ENCODE measurements at places on chromosomes 13 and 19. TPM values are rescaled to one million over a fixed set of nuclear protein-coding genes. Genes with fewer than 3 reads are reported as not detected.
A peak's percentile ranks its signal among the peaks of the same experiment; 100 is the strongest.

The RXFP2 gene
- polyA plus RNA-seq: not detected

The SYNE4 gene
- 4.1 TPM for polyA plus RNA-seq

- no peak overlapping the region for H3K4me3 ChIP-seq
- no peak overlapping the region for H3K27ac ChIP-seq
- H3K4me1 ChIP-seq: no peaks in the 10 kb centered on the region
- no peak for DNase-seq
- H3K27me3 ChIP-seq: no peaks in the 10 kb centered on the region
- H3K36me3 ChIP-seq: no peaks in the 10 kb centered on the region
Observed at GRCh38 chr13:34698945-34699344, 243.1 kb upstream of the NBEA start.

The FFAR1 gene
- polyA plus RNA-seq: 0.74 TPM

The LRP3 gene
- polyA plus RNA-seq: 16.2 TPM

- no peak overlapping the region for H3K4me3 ChIP-seq
- no peak overlapping the region for H3K27ac ChIP-seq
- H3K27me3 ChIP-seq: no peaks in the 10 kb centered on the region
- DNase-seq: no peak
Observed at GRCh38 chr13:95607366-95607765, 37.1 kb downstream of the DZIP1 start.

GRCh38 chr19:15900504-15900903 lies 2.6 kb upstream of the CYP4F2 start:
- H3K4me1 ChIP-seq: no peaks in the 10 kb centered on the region
- H3K36me3 ChIP-seq: no peaks in the 10 kb centered on the region
- H3K27ac ChIP-seq: no peak overlapping the region

GRCh38 chr13:93824286-93824685 lies 597.7 kb downstream of the GPC6 start:
- H3K4me3 ChIP-seq: no peak overlapping the region
- no peaks in the 10 kb centered on the region for H3K4me1 ChIP-seq
- DNase-seq: no peak
- H3K27ac ChIP-seq: no peak overlapping the region
- no peaks in the 10 kb centered on the region for H3K36me3 ChIP-seq

The LHB gene
- 40.5 TPM for polyA plus RNA-seq

GRCh38 chr19:17527326-17527725 lies 15.9 kb downstream of the PGLS start:
- H3K27ac ChIP-seq: no peak overlapping the region
- H3K27me3 ChIP-seq: no peaks in the 10 kb centered on the region
- H3K36me3 ChIP-seq: no peaks in the 10 kb centered on the region
- no peak overlapping the region for H3K4me3 ChIP-seq

DNA sequence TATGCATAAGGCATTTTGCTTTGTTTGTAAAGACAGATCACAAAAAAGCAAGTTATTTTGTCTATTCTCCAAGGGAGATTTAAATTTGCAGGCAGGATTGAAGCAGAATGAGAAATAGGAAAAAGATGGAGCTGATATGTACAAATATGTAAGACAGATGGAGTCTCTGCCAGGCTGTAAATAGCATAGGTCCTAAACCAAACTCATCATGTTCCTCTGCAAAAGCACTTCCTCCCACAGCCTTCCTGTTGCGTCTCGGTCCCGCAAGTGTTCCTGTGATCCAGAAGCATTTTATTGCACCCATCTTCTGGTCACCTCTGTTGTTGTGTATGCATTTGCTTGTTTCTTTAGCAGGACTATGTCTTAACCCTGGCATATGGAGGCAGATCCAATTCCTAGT lies 95.7 kb upstream of the CLDN10 start:
- no peak for DNase-seq
- H3K27ac ChIP-seq: no peak overlapping the region
- H3K36me3 ChIP-seq: no peaks in the 10 kb centered on the region
- no peak overlapping the region for H3K4me3 ChIP-seq

The CACNA1A gene
- polyA plus RNA-seq: 8.9 TPM

- H3K27ac ChIP-seq: no peak overlapping the region
- no peaks in the 10 kb centered on the region for H3K27me3 ChIP-seq
- H3K4me1 ChIP-seq: no peaks in the 10 kb centered on the region
- no peaks in the 10 kb centered on the region for H3K36me3 ChIP-seq
Observed at GRCh38 chr13:78376033-78376432, 227.3 kb downstream of the POU4F1 start.

- no peak overlapping the region for H3K27ac ChIP-seq
- no peak overlapping the region for H3K4me3 ChIP-seq
- H3K36me3 ChIP-seq: no peaks in the 10 kb centered on the region
Observed at GRCh38 chr13:104967836-104968630, 1567.4 kb downstream of the EFNB2 start.

- no peak for DNase-seq
- H3K36me3 ChIP-seq: no peaks in the 10 kb centered on the region
- H3K4me3 ChIP-seq: no peak overlapping the region
- no peaks in the 10 kb centered on the region for H3K27me3 ChIP-seq
- no peak overlapping the region for H3K27ac ChIP-seq
Observed at GRCh38 chr13:78129359-78129758, 210.7 kb upstream of the EDNRB start.

GRCh38 chr13:112182846-112183531 lies 116.0 kb downstream of the SOX1 start:
- H3K27me3 ChIP-seq: no peaks in the 10 kb centered on the region
- no peaks in the 10 kb centered on the region for H3K4me1 ChIP-seq
- DNase-seq: peak; percentile 6
- H3K36me3 ChIP-seq: no peaks in the 10 kb centered on the region
- no peak overlapping the region for H3K27ac ChIP-seq

GRCh38 chr13:38386421-38386820 lies 36.8 kb downstream of the UFM1 start:
- no peaks in the 10 kb centered on the region for H3K27me3 ChIP-seq
- no peak overlapping the region for H3K4me3 ChIP-seq
- no peak for DNase-seq

GRCh38 chr19:49790866-49791265 lies 22.2 kb downstream of the FUZ start:
- H3K36me3 ChIP-seq: peaks cover 16% of the 10 kb centered on the region
- no peaks in the 10 kb centered on the region for H3K4me1 ChIP-seq
- no peak for DNase-seq
- H3K27me3 ChIP-seq: no peaks in the 10 kb centered on the region

DNA sequence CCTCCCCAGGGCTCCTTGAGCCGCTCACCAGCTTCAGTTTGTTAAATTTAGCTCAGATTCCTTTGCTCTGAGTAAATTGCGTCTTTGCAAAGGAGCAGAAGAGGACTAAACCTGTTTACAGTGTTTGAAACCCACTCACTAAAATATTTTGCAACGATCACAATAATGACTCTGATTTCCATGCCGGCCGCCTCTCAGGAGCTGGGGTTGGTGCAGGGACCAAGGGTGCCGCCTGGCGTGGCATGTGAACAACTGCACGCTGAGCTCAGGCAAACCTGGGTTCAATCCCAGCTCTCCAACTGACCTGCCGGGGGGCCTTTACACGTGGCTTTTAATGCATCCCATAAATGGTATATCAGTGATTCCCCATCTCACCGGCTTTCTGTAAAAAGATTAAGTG lies 68.7 kb upstream of the CACNA1A start:
- peaks cover 3% of the 10 kb centered on the region for H3K27me3 ChIP-seq
- H3K27ac ChIP-seq: no peak overlapping the region
- DNase-seq: no peak
- H3K36me3 ChIP-seq: no peaks in the 10 kb centered on the region
- no peaks in the 10 kb centered on the region for H3K4me1 ChIP-seq

- H3K27ac ChIP-seq: no peak overlapping the region
- no peaks in the 10 kb centered on the region for H3K36me3 ChIP-seq
- no peak for DNase-seq
- no peak overlapping the region for H3K4me3 ChIP-seq
- no peaks in the 10 kb centered on the region for H3K4me1 ChIP-seq
Observed at GRCh38 chr13:84925443-84925842, 873.8 kb downstream of the SLITRK6 start.

The ANGPTL4 gene
- 1.0 TPM for polyA plus RNA-seq

The TTC9B gene
- not detected for polyA plus RNA-seq

DNA sequence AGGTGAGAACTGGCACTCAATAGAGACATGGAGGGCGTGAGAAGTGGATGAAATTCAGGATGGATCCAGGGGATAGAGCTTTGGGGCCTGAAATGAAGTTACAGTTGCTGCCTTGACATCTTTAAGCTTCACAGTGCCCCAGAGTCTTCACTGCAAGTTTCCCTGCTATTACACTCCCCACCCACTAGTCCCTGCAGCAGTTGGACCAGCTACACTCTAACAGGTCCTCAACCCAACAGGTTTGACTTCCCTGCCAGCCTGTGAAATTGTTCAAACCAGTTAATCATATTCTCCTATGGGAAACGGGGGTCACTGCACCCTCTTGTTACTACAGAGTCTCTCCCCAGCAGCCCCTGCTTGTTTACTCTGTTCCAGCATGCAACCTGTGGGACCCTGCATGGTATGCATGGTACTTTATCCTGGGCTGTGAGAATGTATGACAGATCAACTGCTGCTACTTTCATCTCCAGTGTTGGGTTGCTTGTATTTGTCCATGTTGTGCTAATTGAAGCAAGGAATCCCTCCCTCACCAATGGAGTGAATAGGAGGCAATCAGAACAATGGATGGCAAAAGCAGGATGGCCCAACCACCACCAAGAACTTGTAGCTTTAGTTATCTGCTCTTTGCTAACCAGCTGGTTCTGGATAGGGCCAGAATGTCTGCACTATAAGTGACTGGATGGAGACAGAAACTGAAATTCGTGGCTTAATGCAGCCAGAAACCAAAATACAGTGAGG lies 314.2 kb downstream of the OLFM4 start:
- no peak overlapping the region for H3K27ac ChIP-seq
- H3K4me1 ChIP-seq: no peaks in the 10 kb centered on the region
- H3K27me3 ChIP-seq: no peaks in the 10 kb centered on the region
- no peak overlapping the region for H3K4me3 ChIP-seq

- peak; percentile 10 for DNase-seq
- no peaks in the 10 kb centered on the region for H3K27me3 ChIP-seq
- no peaks in the 10 kb centered on the region for H3K36me3 ChIP-seq
- H3K4me1 ChIP-seq: no peaks in the 10 kb centered on the region
- no peak overlapping the region for H3K27ac ChIP-seq
Observed at GRCh38 chr13:38045278-38046048, 175.9 kb upstream of the TRPC4 start.

- H3K36me3 ChIP-seq: peaks cover 5% of the 10 kb centered on the region
- no peaks in the 10 kb centered on the region for H3K4me1 ChIP-seq
- no peak overlapping the region for H3K4me3 ChIP-seq
- no peak overlapping the region for H3K27ac ChIP-seq
Observed at GRCh38 chr19:44438441-44438840, 9.8 kb downstream of the ZNF229 start.

The GIPC1 gene
- polyA plus RNA-seq: 91.2 TPM

DNA sequence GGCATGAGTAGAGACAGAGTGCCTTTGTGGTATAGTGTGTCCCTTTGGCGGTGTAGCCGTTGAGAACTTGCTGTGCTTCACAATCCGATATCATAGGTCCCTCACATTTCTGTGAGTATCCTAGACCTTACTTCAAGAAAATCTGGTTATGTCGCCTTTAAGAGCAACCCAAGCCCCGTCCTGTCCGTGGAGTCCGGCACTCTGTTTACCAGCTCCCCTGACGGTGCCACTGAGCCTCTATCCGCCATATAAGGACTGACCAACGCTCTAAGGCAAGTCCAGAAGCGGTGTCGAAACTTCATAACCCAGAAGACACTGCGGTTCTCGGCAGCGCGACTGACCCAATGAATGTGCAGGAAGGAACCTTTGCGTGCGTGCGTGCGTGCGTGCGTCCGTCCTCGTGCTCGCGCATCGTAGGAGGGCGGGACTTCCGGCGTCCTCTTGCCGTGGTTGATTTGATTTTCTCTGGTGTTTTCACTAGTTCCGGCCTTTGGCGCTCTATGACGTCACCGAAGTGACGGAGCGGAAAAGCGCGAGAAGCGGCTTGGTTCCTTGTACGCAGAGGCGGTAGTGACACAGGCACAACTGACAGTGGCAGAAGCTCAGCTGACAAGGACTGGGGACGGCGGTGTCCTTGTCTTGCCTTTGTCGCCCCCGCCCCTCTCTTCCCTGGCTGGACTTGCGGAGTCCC lies at the start of the genes TRAPPC2B and ZNF547:
TRAPPC2B (plus strand) TSS at position 555 of the 691 bp plus-strand sequence. CDS start 1,283 bp downstream, outside the sequence.
ZNF547 (plus strand) TSS at position 555 of the 691 bp plus-strand sequence. CDS start 5,005 bp downstream, outside the sequence.
- no peaks in the 10 kb centered on the region for H3K27me3 ChIP-seq
- peak within 1 kb of the TSS; percentile 82 for H3K4me3 ChIP-seq
- peak; percentile 98 for DNase-seq
- peaks cover 2% of the 10 kb centered on the region for H3K4me1 ChIP-seq
- H3K36me3 ChIP-seq: no peaks in the 10 kb centered on the region
